ENCODE measurements at places on chromosomes 13 and 19.

DNA sequence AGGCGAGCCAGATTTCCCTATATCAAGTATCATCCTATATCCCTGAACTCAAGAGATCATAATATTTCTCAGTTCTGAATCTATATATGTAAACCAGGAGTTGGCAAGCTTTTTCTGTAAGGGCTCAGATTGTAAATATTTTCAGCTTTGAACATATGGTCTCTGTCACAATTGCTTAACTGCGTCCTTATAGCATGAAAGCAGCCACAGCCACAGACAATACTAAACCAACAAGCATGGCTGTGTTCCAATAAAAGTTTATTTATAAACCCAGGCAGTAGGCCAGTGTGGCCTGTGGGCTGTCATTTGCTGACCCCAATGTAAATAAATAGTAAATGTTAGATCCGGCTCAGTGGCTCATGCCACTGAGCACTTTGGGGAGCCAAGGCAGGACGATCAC lies 12.2 kb upstream of the MYH14 start:
- no peak for DNase-seq

GRCh38 chr13:73299787-73300186 lies 241.0 kb downstream of the KLF5 start:
- DNase-seq: no peak

GRCh38 chr19:45994456-45994997 lies 740 bp upstream of the CCDC61 start:
- DNase-seq: no peak

DNA sequence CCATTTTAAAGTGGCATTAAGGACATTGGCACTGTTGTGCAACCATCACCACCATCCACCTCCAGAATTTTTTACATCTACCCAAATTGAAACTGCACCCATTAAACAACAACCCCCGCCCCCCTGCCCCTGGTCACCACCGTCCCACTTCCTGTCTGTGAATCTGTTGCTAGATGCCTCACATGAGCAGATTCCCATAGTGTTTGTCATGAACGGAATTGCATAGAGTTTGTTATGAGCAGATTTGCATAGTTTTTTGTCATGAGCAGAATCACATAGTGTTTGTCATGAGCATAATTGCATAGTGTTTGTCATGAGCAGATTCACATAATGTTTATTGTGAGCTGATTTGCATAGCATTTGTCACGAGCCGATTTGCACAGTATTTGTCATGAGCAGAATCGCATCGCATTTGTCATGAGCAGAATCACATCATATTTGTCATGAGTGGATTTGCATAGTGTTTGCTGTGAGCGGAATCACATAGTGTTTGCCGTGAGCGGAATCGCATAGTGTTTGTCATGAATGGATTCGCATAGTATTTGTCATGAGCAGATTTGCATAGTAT lies 54.0 kb upstream of the GTF3A start:
- no peak for DNase-seq

- DNase-seq: no peak
Measured at GRCh38 chr19:33221638-33222037, 4.0 kb downstream of the SLC7A10 start.

DNA sequence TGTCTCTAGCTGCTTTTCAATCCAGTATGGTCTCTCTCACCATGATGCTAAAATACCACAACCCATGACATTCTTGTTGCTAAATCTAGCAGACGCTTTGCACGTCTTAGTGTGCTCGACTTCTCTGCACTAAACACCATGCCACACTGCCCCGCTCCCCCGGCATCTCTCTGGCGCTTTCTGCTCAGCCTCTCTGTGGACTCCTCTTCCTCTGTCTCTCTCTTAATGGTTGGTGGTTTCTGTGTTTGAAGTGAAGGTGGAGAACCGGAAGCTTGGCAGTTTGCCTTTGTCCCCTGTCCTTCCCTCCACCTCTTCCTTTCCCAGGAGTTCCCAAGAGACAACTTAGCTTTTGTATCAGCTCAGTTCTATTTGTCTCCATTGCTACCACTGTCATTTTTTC lies 8.8 kb downstream of the ERCC5 start:
- DNase-seq: no peak

DNA sequence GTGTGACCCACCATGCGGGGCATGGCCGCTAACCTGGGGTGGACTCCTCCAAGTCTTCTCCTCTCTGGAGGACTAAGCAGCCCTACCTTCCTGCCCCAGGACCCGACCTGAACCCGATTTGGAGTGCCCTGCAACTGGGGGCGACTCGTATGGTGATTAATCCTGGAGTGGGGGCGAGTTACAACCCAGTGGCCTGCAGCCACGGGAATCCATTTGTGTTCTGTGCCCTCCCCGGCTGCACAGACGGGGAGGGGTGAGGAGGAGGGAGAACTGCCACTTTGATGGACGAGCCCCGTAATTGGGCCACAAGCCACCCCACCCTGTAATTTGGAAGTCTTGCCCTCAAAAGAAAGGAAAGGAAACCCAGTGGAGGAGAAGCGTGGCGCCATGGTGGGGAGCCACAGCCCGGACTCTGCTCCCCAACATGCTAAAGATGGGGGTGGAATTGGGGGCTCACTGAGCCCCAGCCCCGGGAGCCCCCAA lies 18.0 kb downstream of the PRR36 start:
- no peak for DNase-seq

- DNase-seq: no peak
Measured at GRCh38 chr13:112674412-112675365, 15.1 kb upstream of the ATP11A start.

DNA sequence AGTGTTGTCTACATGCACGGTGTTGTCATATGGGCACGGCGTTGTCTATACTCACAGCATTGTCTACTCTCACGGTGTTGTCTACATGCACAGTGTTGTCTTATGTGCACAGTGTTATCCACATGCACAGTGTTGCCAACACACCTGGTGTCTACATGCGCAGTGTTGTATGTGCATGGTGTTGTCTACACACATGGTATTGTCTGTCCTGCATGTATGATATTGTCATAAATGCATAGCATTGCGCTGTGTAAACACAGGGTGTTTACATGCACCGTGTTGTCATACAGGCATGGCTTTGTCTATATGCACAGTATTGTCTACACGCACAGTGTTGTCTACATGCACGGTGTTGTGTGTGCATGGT lies 6.8 kb downstream of the ADPRHL1 start:
- no peak for DNase-seq

DNA sequence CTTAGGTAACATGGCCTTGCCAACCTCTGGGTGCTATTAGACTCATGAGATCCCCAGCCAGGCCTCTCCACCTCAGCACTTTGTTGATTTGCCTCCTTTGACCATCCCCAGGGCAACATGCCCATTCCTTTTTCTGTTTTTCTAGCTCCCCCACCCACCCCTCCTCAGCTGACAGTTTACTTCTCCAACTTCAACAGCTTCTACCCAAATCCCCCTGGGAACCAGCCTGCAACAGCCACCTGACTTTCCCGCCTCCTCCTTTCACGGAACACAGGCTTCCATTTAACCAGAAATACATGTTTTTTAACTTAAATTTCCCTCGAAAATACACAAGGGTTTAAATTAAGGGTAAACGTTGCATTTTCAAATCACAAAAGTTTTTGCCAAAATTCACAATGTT lies 117.3 kb downstream of the DLEU7 start:
- no peak for DNase-seq

GRCh38 chr13:94269557-94269956 lies 209.9 kb downstream of the DCT start:
- DNase-seq: no peak

- no peak for DNase-seq
Measured at GRCh38 chr19:41925208-41926003, 2.8 kb downstream of the ERFL start.

GRCh38 chr13:95385798-95386197 lies 84.5 kb upstream of the ABCC4 start:
- no peak for DNase-seq

DNA sequence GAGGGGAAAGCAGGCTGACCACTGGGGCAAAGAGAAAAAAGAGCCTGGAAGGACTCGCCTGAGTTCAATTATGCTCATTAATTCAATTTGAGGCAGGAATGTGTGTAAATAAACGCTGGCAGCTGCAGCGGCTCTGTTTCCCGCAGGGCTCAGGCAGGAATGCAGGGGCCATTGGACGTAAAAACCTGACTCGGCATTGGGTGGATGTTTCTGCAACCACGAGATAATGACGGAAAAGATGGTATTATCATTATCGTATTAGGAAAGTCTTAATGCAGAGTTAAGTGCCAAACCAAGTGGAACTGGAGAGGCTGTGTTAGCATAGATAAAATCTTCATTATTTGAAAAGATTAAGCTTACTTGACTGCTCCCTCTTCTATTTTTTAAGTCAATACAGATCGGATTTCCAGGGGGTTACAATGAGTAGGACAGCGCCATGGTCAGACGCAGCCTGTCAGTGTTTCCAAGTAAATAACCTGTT lies 169.8 kb downstream of the SHISA2 start:
- DNase-seq: no peak

- no peak for DNase-seq
Measured at GRCh38 chr19:1253514-1254080, 5.2 kb downstream of the MIDN start.

- DNase-seq: no peak
Measured at GRCh38 chr13:24744247-24744646, 19.7 kb upstream of the RNF17 start.

GRCh38 chr13:38535261-38535660 lies 151.6 kb upstream of the FREM2 start:
- DNase-seq: no peak

DNA sequence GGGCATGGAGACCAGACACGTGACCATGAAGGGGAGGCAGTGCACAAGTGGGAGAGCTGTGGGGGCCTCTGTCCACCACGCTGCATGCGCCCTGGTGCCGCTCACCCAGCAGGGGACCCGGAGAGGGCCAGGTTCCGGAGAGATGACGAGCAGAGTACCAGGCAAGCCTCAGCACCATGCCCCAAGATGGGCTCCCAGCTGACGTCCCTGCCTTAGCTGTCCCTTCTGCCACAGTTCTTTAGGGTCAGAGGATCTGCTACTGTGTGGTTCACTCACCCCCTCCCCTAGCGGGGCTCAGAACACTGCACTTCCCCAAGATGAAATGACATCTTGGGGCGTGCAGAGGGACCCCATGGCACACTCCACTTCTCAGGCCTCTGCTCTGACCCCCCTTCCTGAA lies 9.6 kb upstream of the PRKD2 start:
- no peak for DNase-seq

DNA sequence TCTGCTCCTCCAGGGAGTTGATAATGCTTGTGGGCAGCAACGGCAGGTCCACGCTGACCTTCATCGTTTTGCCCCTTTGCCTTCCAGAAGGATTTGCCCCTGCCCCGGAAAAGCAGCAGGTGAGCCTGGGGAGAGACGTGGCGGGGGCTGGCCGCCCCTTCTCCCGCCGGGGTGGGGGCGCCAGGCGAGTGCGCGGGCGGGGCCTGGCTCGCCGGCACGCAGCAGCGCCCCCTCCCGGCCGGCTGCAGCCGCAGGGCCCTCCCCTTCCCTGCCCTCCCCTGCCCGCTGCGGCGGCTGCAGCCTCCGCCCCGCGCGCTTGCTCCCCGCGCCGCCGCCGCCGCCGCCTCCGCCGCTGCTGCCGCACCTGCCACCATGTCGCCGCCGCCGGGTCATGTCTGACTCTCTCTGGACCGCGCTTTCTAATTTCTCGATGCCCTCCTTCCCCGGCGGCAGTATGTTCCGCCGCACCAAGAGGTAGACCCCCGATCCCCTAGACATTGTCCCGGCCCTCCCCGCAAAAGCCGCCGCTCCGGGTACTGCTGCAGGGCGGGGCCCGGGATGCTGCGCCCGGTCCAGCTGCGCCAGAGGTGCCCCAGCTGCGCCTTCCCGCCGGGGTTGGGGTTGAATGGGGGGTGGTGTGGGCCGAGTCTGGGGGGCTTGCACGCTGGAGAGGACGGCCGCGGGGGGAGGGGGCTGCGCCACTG lies at the start of gene MAST1:
Gene MAST1, plus strand, starts transcription at position 334 of the 704 bp plus-strand sequence. Its CDS starts 58 bp downstream, at position 392.
- no peak for DNase-seq

- DNase-seq: no peak
Measured at GRCh38 chr13:30442926-30443325, 20.6 kb downstream of the UBE2L5 start.

GRCh38 chr19:42411581-42412178 lies 15.5 kb downstream of the LIPE start:
- no peak for DNase-seq

- no peak for DNase-seq
Measured at GRCh38 chr19:39828015-39828653, 5.8 kb downstream of the DYRK1B start.

DNA sequence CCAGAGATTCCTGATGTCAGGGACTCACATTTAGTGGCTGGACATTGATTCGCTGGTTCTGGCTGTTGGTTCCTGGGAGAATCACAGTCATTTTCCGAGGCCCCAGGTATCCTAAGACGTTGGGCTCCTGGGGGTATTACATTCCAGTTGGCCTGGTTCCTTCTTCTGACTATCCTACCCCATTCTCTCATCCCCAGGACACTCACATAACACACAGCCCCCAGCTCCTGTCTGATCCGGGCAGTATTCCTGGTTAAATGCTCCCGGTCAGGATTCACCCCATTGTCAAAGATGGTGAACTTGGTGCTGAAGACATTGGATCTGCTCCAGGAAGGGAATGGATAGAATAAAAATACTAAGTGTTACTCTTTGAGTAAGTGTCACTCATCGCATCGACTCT lies 11.5 kb downstream of the PPP1R15A start:
- no peak for DNase-seq

DNA sequence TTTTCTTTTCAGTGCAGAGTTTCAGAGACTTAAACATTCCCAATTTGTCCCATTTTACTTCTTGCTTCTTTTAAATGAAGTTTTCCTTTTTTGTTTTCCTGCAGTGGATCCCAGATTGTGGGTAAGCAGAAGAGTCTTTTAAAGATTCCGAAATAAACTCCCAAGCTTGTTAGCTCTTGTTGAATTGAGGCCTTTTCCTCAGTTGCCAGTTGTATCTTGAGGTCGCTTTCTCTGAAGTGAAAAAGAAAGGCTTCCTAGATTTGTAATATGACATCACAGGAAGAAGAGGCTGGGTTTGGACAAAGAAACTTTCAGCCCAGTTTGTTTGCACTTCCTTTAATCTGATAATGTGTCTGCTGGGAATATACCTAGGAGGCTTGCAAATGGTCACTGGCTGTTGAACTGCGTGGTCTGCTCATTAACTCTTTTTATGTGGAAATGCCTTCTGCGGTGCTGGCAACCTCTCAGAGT lies at the start of gene LPAR6:
Gene LPAR6, minus strand, starts transcription at position 233 of the 471 bp plus-strand sequence. CDS start 690 bp downstream, outside the sequence.
- DNase-seq: no peak

GRCh38 chr13:27632214-27632613 lies 10.5 kb downstream of the POLR1D start:
- no peak for DNase-seq

- no peak for DNase-seq
Measured at GRCh38 chr13:108828086-108828815, 198.8 kb downstream of the MYO16 start.

DNA sequence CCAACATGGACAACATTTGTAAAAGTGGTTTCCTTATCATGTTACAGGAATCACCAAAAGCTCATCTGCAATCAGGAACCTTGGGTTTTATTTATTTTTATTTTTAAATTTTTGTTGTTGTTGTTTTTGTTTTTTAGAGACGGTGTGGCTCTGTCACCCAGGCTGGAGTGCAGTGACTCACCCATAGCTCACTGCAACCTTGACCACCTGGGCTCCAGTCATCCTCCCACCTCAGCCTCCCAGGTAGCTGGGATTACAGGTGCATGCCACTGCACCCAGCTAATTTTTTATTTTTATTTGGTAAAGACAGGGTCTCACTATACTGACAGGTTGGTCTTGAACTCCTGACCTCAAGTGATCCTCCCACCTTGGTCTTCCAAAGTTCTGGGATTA lies 13.6 kb upstream of the SERP2 start:
- DNase-seq: no peak

GRCh38 chr13:40409278-40409677 lies 257.2 kb downstream of the FOXO1 start:
- no peak for DNase-seq

- peak; percentile 68 for DNase-seq
Measured at GRCh38 chr13:72884101-72884500, 102.2 kb downstream of the PIBF1 start.

GRCh38 chr13:91249861-91250260 lies 97.6 kb upstream of the MIR17HG start:
- no peak for DNase-seq
